Cortex of kidney (tissue), 1 donor: ENCODE measurements at places on chromosomes 1 and 21.

- no peak for DNase-seq
Observed at GRCh38 chr1:177281901-177282300, 111.1 kb downstream of the BRINP2 start.

DNA sequence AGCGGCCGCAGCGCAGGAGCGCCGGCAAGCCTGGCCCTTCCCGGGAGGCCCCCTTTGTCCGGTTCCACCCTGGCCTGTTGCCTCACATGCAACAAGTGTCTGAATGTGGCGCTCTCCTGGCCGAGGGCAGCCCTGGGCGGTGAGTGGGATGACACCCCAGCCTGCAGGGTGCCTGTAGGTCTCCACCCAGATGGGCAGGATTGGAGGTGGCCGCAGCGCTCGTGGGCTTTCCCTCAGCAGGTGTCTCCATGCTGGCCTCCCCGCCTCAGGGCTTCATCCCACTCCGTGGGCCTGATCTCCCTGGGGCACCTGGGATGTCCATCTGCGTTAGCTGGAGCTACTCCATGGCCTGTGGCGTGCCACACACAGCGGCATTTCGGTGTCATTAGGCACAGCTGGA, 1.5 kb downstream of the MIB2 start:
- DNase-seq, result no peak

DNA sequence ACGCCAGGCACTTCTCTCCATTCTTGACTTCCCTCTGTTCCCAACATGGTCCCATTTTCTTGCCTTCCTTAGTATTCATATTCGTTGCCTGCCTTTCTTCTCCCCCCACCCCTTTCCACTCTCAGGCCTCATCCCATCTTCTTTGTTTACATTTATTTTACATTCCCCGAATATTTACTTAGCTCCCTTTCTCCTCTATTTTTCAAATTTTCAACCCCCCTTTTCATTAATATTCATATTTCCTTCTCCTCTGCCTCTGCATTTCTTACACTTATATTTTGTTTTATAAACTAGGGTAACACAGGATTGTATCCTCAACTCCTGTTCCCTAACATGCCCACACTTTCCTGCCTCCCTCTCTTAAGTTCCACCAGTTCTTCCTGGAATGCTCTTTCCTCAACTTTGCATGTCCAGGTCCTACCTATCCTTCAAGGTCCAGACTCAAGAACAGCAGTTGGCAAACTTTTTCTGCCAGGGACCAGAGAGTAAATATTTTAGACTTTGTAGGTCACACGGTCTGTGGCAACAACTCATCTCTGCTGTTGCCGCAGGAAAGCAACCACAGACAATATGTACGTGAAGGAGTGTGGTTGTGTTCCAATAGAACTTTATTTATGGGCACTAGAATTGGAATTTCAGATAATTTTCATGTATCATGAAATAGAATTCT, 29.8 kb upstream of the A3GALT2 start:
- DNase-seq, result no peak

DNA sequence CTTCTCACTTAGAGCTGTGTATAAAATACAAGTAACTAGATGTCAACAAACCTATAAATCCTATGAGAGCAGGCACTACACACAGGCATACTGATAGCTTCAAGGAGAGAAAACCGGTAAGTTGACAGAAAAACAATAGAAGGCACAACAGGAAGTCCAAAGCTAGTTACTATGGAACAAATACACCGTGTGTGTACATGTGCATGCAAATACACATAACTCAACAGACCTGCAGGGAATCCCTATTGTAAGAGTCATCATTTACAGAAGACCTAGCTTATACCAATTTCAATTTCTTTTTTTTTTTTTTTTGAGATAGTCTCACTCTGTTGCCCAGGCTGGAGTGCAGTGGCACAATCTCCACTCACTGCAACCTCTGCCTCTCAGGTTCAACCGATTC, 26.3 kb downstream of the JAK1 start:
- DNase-seq, result no peak

- no peak for DNase-seq
Observed at GRCh38 chr1:246775531-246776385, 51.5 kb downstream of the SCCPDH start.

DNA sequence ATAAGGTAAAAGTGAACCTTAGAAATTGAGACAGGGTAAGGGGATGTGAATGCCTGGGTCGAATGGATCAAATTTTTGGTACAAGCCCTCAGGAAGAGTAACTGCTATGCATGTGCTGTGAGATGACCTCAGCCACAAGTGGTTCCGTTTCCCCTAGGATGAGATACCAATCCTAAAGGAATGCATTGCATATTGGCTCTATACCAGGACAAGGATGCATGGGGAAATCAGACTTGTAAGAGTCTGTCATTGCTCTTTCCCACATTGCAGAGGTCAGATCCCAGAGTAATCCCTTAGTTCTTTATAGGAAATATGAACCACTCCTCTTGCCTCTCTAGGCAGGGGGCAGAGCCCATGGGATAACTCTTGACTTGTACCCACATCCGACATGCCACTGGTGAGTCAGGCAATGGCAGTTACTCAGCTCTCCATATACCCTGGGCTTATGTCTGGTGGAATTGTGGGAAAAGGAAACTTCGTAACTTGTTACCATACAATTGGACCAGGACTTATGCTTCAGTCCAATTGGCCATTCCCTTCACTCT, 428.3 kb upstream of the ZRANB2 start:
- DNase-seq, result no peak

DNA sequence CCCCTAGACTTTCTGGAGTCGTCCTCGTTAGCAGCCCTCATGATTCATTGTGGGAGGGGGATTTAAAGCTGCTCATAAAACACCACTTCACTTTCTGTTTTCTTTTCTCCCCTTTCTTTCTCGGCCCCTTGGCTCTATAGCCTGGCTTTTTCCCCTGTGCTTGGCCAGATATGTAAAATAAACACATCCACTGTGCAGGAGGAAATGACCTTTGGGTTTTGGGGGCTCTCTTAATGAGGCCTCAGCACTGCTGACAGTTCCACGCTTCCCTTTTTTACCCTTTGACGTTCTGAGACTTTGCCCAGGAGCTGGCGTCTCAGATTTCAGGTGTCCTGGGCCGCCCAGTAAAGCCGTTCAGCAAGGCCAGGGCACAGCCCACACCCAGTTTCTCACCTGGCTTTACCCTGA, 65.7 kb downstream of the RUNX3 start:
- DNase-seq, result no peak

GRCh38 chr1:113046569-113046968, 26.4 kb upstream of the LRIG2 start:
- DNase-seq, result no peak

DNA sequence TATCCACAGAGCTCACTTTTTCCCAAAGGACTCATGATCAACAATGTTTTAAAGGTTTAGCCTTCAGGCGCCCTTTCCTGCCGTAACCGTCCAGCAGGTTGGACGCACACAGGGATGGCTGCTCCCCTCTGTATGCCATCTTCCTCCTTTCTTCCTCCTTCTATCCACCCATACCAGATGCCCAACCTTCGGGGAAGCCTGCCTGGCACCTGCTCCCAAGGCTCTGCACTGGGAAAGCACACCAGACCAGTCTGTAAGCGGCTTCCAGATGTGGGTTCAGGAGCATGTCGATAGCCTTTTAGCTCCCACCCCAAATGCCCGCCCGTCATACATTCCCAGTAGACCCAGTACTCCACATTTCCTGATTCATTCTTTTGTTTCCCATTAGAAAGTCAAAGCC, 52.9 kb downstream of the STUM start:
- no peak for DNase-seq

GRCh38 chr1:98693385-98693784, 31.9 kb downstream of the SNX7 start:
- no peak for DNase-seq

DNA sequence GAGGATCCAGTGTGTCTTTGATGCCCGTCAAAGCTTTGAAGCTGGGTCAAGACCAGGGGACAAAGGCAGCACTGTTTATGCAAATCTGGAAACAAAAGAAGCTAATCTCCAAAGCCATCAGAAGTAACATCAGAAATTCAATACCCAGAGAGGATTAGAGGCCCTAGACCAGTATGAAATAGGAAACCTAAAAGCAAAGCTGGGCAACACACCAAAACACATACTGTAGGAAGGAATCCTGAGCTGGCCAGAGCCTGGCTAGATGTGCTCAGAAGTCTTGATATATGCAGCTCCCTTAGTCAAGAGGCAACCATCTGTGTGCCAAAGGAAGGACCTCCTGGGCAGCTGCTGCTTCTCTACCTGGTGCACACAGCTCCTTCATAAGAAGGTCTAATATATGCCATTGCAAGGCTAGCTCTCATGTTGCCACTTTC, 12.3 kb downstream of the COLGALT2 start:
- no peak for DNase-seq

DNA sequence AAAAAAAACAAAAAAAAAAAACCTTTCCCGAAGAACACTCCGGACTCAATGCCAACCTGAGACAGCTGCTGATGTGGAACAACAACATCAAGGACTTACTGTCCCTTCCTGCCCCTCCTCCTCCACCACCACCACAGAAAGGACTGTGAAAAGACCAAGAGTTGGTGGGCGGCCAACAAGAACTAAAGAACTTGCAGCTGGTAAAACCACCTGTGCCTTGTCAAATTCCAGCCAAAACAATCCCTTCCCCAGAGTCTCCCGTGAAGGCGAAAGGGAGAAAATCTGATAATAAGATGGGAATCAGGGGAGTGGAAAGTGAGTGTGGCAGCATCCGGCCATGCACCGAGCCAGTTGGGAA, 88.9 kb downstream of the PROX1 start:
- no peak for DNase-seq

GRCh38 chr1:11194407-11195176, 5.4 kb downstream of the ANGPTL7 start:
- DNase-seq, result no peak

- no peak for DNase-seq
Observed at GRCh38 chr1:6657138-6657537, 32.5 kb downstream of the THAP3 start.

DNA sequence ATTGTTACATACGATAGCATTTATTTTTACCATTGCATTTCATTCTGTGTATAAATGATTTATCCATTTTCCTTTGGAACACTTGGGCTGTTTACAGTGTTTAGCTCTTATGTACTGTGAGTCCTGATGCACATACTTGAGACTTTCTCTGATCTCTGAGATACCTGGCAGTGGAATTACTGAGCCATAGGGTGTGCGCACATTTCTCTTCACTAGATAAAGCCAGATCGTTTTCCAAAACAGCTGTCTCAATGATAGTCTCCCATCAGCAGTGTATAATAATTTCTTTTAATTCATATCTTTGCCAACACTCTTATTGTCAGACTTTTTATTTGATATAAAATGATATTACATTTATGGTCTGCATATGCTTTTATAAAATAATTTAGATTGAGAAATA, 66.2 kb downstream of the VPS13D start:
- no peak for DNase-seq

DNA sequence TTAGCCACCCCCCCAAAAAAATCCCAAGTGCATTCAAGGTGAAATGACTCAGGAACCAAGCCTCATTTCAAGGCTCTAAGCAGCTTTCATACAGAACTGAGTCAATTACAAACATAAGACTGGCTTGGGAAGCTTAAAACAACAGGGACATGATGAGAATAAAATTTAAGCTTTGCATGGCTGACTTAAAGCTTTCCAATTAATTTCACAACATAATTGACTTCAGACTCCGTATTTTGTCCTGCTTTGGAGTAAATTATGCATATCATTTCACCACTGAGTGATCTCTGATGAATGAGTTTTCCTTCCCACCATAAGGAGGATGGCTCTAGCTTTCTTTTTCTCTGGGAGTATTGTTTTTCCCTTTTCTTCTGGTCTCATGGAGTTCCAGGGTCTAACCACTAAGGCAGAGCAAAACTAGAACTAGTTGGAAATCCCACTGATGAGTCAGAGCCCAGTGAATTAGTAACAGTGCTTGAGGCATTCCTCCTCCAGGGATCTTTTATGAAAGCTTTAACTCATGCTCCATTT, 72.8 kb downstream of the XCL2 start:
- DNase-seq, result no peak

DNA sequence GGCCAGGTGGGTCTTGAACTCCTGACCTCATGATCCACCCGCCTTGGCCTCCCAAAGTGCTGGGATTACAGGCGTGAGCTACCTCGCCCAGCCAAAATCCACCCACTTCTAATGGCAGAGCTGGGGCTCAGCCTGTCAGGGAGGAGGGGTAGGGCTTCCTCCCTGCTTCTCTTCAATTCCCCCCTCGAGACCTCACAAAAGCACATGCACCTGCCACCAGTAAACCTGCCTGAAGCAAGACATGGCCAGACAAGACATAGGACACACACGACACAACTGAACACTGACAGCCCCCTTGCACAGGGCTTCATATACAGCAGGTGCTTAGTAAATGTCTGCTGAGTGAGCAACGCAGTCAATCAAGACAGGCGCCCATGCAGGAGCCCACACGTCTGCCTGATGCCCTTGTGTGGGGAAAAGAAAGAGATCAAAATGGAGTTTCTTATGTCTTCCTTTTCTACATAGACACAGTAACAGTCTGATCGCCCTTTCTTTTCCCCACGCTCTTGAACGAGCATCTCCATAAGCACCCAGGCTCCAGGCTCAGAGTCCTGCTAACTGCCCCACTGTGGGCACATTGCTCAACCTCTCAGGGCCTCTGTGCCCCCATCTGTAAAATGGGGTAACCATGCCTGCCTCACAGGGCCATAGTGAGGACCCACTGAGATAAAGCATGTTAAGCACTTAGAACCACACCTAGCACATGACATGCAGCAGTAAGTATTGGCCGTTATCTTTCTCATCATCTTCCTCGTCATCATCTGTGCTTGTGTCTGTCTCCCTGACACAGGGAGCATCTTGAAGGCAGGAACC, 8.8 kb downstream of the SDC3 start:
- no peak for DNase-seq

GRCh38 chr1:115524236-115524635, 117.5 kb upstream of the VANGL1 start:
- no peak for DNase-seq

DNA sequence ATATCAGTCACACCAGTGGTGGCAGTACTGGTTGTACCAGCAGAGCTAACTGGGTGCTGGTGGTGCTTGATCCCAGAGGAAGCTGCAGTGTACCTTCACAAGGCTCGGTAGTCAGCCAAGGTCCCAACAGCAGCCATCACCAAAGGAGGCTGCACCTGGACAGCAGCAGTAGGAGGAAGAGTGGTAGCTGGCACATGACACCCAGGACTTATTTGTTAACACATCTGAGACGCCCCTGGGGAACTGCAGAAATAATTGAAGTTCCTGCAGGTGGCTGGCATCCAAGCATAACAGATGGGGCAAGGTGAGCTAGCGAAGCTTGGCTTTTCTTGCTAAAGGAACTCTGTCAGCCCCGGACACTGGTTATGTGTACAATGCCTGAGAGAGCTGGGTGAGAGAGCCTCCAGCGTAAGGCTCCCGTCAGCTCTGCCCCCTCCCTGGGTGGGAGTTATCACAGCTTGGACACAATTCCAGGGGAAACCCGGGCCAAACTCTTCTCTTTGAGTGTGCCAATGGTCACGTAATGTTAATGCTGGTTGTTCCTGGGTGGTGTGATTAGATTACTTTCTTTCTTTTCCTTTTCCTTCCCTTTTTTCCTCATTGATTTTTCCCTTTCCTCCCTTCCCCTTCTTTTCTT, 29.1 kb upstream of the PARP1 start:
- DNase-seq, result no peak

DNA sequence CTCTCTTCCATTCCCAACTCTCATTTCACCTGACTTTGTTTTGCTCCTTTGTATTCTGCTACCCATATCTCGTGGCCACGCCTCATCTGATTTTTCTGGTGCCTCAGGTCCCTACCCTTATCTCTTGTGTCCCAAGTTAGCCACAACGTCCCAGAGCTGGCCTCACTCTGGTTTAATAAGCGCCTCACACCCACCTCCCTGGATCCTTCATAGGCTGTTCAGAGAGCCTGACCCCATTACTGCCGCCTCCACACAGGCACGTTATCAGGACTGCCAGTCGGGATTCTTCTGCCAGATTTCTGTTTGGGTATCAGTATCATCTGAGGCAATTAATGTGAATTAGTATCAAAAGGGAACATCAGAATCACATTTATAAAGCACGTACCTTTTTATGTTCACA, 34.7 kb upstream of the TMEM125 start:
- DNase-seq, result no peak
